Activated T-helper 2 cell treated with anti-CD3 and anti-CD28 coated beads, Interferon-gamma antibody, Interleukin-2, Interleukin-4, amounts not matched to agents 10 μg/mL and 5 μg/mL and 100 μg/mL, durations not matched to agents 14 hours and 24 hours and 36 hours (primary cell): ENCODE measurements at places on chromosomes 6 and 20. TPM values are rescaled to one million over a fixed set of nuclear protein-coding genes. Genes with fewer than 3 reads are reported as not detected.

The MED20 gene
- 23.7 and 24.3 TPM in 2 replicates for total RNA-seq

The ADAM33 gene
- not detected in 2 replicates for total RNA-seq

The PLA2G7 gene
- not detected in 2 replicates for total RNA-seq

The SSTR4 gene
- total RNA-seq = not detected in 2 replicates

The PKHD1 gene
- not detected in 2 replicates for total RNA-seq

The PPP1R11 gene
- 55.9 and 56.1 TPM in 2 replicates for total RNA-seq

The PPP1R3G gene
- 0.11 and 0.16 TPM in 2 replicates for total RNA-seq

The GJA10 gene
- total RNA-seq = 0.11 and 0.32 TPM in 2 replicates
